Right hindlimb (tissue), 1 donor: ENCODE measurements at places on chromosomes 2 and 18.

DNA sequence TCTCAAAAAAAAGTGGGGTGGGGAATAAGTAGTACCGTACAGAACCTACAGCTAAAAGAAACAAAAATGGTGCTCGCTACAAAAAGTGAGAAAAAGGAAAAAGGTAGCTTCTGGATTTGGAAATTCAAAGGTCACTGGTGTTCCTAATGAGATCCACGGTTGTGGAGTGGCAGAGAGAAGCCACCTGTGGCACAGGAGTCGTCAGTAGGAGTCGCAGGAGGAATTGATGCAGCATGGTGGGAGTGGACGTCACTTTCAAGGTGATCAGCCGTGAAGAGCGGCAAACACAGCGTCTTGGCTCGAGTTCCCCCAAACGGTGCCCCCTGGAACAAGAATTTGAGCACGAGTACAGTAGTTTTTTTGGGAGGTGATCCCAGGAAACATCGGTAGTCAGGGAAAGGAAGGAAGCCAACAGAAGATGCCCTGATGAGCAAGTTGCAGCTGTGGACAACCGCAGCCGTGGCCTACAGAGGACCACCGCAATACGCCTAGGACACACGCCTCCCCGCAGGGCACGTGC lies 1.4 kb upstream of the TTL start:
- DNase-seq, result peak; percentile 26

DNA sequence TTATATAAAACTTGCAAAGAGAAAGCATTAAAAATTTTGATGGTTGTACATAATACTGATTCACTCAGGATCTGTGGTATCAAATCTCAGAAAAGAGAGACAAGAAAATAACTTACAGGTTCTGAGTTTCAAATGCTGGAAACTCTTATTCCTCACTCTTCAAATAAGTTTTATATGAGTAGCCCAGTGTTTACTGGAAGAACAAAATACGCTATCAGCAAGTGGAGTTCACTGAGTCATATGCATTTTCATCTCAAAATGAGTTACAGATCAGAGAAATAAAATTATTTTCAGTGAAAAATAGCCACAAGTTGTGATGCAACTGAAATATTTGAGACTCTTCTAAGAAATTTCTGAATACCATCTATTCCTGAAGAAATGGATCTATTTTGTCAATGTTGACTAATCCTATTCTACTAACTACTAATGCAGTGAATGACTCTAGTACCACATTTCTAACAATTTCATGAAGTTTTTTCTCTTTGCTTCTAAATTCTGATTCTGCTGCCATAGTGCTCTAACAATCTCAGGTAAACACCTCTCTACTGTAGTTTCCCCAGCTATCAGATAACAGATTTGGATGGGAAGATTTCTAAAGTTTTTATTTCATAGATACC lies 391.7 kb downstream of the ZEB2 start:
- DNase-seq, result no peak

- DNase-seq, result peak; percentile 80
Measured at GRCh38 chr2:84970210-84970867, 622 bp upstream of the KCMF1 start.

- peak; percentile 88 for DNase-seq
Measured at GRCh38 chr18:57586251-57587049, at the start of gene FECH. TSS of gene FECH (minus strand) at chr18:57586702. CDS start at chr18:57586620, 82 bp downstream.

DNA sequence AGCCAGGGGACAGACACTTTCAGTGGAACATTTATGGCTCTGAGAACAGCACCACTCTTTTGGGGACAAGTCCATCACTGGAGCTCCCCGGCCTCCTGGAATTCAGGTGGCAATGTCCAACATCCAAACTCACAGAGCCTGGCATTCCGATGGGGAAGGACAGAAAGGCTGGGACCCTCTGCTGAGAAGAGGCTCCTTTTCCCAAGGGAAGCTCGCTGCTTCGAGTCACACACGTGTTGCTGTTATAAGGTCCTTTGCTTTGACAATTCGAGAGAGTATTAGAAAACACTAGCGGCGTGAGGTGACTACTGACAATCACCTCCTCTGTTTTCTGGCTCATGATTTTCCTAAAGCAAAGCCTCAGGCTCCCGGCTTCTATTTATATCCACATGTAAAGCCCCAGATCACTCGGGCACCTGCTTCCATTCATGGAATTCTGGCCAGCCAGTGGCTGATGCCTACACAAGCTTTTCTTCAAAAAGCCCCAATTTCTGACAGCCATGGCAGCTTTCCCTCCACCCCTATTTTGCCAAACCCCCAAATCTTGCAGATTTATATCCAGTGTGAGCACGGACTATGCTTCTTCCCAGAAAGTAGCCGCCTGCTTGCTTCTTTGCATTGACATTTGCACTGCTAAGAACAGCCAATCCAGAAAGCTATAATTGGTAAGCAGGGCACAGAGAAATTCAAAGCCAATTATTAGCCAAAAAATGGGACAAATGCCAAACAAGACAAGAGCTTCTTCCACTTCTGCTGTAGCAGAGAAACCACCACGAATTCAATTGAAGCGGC lies 67.3 kb downstream of the NDUFA10 start:
- DNase-seq, result no peak

DNA sequence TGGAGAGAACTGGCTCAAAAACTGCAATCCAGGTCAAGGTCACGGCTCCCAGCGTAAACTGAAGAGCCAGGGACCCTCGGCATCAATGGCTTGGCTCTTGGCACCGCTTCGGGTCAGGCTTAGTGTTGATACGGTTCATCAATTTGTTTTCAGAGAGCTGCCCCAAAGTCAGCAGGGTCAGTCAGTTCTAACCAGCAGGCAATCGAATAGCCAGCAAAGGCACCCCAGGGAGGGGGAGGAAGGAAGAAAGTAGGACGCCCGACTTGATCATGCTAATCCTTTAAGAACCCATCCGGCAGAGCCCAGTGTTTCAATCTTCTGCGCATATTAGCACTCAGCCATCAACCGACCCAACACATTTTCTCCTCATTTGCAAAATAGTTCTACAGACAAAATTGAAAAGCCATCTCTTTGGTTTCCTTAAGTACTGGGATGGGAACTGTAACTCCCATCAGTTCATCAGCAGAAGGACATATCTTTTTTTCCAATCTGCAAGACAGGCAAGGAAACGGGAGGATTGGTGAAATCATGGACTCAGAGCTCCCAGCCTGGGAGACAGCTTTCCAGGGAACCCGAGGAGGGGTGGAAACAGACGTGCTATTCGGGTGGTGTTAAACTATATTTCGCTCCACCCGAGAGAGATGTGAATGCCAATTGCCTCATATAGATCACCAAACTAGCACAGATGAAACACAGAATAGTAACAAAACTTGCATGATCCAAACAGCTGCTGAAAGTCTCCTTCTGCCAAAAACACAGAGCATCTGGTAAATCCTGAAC lies 40.7 kb upstream of the CABLES1 start:
- peak; percentile 44 for DNase-seq

- DNase-seq, result no peak
Measured at GRCh38 chr2:110639972-110640371, 37.9 kb downstream of the BUB1 start.

DNA sequence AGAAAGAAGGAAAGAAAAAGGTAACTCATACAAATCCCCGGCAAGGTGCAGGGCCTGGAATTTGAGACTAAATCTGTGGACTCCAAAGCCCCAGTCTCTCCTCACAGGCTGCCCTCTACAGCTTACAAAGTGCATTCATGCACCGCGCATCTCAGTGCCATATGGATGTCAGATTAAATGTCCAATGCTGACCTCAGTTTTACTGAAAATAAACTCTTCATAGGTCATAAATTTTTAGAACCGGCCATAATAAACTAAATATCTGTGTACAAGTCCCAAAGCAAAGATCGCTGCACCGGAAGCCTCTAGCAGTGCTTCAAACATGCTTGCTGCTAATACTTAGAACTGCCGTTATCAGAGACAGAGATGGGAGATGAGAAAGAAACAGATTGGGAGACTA lies 17.7 kb downstream of the ST6GAL2 start:
- DNase-seq, result no peak

DNA sequence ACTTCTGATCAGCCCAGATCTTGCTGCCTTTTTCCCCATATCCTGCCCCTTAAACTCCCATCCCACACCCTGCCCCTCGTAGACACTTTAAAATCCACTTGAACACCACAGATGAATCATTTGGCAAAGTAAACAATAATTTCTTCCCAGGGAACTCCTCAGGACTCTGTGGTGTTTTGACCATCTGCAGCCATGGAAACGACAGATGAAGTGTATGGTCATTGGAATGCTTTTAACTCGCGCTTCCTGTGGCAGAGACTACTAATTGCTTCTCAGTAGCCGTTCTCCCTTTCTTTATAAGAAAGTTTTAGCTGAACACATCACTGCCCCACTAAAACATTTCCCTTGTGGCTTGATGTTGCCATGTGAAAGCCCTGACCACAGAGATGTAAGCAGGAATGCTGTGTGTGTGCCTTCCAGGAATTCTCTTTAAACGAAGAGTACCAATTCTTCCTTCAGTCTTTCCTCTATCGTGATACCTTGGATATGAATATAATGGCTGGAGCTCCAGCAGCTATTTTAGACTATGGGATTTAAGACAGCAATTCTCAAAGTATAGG lies 92.7 kb upstream of the PARD3B start:
- peak; percentile 80 for DNase-seq

- DNase-seq, result no peak
Measured at GRCh38 chr2:226652983-226653765, 146.4 kb downstream of the IRS1 start.

DNA sequence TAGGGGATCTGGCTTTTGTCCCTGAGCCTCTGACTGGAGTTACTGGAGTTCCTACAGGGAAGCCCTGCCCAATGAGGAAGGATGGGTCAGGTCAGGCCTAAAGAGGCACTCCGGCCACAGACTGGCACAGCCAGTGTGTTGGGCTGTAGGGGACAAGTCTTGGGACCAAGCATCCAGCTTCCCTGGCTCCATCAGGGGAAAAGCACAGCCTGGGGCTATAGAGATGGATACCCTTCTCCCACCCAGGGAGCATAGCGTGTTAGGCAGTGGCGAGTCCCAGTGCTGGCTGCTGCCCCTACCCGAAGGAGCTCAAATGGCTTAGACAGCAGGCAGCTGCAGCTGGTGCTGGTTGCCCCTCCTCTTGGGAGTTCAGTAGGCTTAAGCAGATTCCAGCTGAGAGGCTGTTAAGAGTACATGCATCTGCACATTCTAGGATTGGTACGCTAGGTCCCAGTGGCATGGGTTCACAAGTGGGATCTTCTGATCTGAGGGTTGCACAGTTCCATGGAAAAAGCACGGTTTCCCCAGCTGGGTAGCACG lies 111.4 kb downstream of the DCDC2C start:
- DNase-seq, result peak; percentile 54

GRCh38 chr2:106977717-106978116 lies 91.8 kb upstream of the ST6GAL2 start:
- peak; percentile 75 for DNase-seq

GRCh38 chr2:238975408-238975807 lies 127.5 kb downstream of the TWIST2 start:
- DNase-seq, result no peak

DNA sequence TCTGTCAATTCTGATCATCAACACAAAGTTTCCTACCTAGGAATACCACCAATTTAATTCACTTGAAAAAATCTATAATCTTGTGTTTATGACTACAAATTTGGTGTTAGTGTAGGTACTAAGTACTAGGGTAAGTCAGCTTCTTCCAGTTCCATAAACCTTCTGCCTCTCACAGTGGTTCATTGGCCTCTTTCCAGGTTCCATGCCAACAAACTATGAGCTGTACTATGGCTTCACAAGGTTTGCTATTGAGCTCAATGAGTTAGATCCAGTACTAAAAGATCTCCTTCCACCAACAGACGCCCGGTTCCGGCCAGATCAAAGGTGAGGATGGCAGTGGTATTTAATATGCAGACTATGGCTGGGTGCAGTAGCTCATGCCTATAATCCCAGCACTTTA lies 58.8 kb downstream of the PRKRA start:
- no peak for DNase-seq

DNA sequence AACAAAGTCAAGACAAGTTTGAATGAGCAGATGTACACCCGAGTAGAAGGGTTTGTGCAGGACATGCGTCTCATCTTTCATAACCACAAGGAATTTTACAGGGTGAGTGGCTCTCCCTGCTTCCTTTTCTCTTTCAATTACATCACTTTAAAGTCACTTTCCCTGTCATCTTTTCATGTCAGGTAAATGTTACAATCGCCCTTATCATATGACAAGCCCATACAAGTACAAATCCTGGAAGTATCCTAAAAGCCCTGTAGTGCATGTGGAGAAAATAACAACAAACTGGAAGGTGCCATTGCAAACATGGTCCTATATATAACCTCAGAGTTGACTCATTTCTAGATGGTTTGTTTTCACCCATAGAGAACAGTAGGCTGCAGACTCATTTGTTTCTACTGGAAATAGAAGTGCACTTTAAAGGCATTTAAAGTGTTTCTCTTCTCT lies 126.0 kb downstream of the SP100 start:
- no peak for DNase-seq

GRCh38 chr2:232042911-232043574 lies 81.5 kb downstream of the DIS3L2 start:
- no peak for DNase-seq

DNA sequence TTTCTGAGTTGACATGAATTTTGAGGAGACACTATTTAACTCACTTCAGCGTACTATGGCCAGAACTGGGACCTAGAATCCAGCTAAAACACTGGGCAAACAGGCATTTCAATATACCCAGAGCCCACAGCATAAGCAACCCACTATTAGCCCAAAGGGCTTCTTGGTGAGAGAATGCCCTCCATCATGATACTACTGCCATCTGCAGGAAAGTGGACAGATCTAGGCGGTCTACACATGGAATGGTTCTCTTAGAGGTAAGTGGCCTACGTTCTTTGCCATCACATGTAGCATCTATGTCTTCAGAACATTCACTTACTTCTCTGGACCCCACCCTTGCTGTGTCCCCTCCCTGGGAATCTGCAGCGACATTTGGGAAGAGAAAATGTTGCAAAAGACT lies 181.3 kb upstream of the LINC00305 start:
- no peak for DNase-seq

DNA sequence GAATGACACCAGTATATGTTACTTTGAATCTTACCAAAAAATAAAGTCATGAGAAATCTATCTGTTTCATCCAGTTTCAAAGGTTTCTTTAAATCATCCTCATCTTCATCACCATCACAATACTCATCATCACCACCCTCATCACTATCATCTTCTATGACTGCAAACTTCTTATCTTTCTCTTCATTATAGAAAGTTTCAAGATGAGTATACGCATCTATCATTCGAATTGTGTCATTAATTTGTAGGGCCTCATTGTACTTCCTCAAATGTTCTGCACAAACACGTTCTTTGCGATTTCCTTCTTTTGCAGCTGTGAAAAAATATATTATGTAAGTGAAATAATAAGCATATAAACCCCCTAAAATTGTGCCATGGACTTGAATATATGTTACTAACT lies 34.1 kb upstream of the FAP start:
- DNase-seq, result no peak

DNA sequence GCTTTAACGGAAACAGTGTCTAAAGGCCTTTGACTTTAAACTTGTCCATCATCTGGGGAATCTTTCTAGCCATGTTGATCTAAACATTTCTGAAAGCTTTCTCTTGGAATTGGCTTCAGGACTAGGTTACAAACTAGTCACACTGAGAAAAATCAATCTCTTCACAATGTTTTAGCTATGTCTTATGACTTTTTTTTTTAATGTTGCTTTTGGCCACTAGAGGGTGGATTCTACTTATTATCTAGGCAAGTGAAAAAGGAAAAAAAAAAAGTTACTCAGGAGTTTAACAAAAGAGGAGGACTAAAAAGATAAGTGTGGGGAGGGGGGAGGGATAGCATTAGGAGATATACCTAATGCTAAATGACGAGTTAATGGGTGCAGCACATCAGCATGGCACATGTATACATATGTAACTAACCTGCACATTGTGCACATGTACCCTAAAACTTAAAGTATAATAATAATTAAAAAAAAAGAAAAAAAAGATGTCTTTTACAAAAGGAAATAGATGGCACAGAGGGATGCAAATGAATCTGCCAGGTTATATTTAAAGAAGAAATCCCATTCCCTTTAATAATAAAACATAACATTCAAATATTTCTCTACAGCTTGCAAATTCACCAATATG lies 160.4 kb upstream of the PID1 start:
- DNase-seq, result no peak
